ENCODE measurements at places on chromosomes 7 and 10. TPM values are rescaled to one million over a fixed set of nuclear protein-coding genes. Genes with fewer than 3 reads are reported as not detected.

GRCh38 chr10:60820093-60820754, 41.9 kb downstream of the CDK1 start:
- H3K4me3 ChIP-seq = no peak overlapping the region
- no peaks in the 10 kb centered on the region for H3K36me3 ChIP-seq
- peaks cover 10% of the 10 kb centered on the region for H3K4me1 ChIP-seq
- H3K27me3 ChIP-seq = no peaks in the 10 kb centered on the region
- H3K27ac ChIP-seq = no peak overlapping the region

GRCh38 chr7:79653136-79653631, 199.7 kb upstream of the MAGI2 start:
- no peaks in the 10 kb centered on the region for H3K4me1 ChIP-seq
- H3K36me3 ChIP-seq = no peaks in the 10 kb centered on the region
- H3K27me3 ChIP-seq = no peaks in the 10 kb centered on the region
- no peak overlapping the region for H3K27ac ChIP-seq
- DNase-seq = no peak
- no peak overlapping the region for H3K4me3 ChIP-seq

The COL28A1 gene
- 23.7 TPM for total RNA-seq

The C10orf105 gene
- 0.06 TPM for total RNA-seq

All from esophagus muscularis mucosa (tissue), 4 donors.